H1 (cell line): ENCODE measurements at places on chromosomes 3 and 15.

DNA sequence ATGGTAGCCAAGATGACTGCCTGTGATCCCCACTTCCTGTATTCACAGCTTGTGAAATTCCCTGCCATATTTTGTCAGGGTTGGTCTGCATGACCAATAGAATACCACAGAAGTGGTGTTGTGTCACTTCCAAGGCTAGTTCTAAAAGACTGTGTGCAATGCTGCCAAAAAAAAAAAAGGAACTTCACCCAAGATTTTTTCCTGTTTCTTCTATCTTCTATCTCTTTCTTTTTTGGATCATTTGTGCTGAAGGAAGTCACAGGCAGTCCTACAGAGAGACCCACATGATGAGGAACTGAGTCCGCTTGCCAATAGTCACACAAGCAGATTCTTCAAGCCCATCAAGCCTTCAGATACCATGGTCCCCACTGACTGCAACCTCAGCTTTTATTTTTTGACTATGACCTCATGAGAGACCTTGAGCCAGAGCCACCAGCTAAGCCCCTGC lies 18.1 kb upstream of the RAF1 start:
- no peak overlapping the region for H3K4me3 ChIP-seq
- DNase-seq: no peak
- H3K4me1 ChIP-seq: no peaks in the 10 kb centered on the region

DNA sequence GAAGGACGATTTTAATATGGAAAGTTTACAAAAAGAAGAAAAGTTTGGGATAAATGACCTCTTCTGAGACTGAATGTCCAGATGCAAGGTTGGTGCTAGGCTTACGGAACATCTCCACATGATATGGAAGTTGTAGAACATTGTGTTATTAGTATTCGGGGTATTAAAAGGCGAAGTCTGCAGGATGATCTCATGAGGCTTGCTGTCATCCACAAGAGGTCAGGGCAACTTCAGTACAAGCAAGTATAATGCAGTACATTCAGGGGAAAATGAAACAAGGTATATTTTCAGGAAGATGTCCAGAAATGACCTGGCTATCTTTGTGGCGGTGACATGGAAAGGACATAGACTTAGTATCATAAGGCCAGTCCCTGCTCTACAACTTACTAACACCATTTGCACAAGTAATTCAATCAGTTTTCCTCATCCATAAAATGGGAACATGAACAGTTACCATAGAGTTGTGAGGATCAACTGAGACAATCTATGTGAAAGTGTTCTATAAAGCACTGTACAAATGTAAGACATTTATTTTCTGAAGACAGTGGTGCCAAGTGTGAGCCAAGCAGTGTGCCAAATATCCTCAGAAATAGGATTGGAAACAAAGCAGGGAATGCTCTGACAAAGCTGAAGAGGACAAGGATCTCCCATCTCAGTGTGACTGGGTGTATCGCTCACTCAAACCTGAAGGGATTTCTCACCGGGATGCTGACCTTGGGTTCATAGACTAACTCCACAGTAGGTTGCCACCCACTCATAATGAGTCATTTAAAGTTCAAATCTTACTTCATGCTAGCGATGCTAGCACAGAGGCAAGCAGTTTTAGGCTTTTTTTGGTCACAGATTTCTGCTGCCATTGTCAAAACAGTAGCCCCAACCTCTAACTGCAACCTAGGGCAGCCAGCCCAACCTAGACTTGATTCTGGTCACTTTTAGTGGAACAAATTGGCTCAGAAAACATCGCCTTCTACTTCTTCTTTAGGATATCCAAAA lies 118.3 kb downstream of the TIGIT start:
- H3K36me3 ChIP-seq: no peaks in the 10 kb centered on the region
- no peak overlapping the region for H3K4me3 ChIP-seq
- H3K4me1 ChIP-seq: peaks cover 13% of the 10 kb centered on the region
- no peak for DNase-seq
- no peak overlapping the region for H3K27ac ChIP-seq
- H3K27me3 ChIP-seq: no peaks in the 10 kb centered on the region

- no peaks in the 10 kb centered on the region for H3K4me1 ChIP-seq
- H3K27me3 ChIP-seq: no peaks in the 10 kb centered on the region
- no peak for DNase-seq
- H3K4me3 ChIP-seq: no peak overlapping the region
- H3K27ac ChIP-seq: no peak overlapping the region
Measured at GRCh38 chr3:6204891-6205290, 656.0 kb upstream of the GRM7 start.

DNA sequence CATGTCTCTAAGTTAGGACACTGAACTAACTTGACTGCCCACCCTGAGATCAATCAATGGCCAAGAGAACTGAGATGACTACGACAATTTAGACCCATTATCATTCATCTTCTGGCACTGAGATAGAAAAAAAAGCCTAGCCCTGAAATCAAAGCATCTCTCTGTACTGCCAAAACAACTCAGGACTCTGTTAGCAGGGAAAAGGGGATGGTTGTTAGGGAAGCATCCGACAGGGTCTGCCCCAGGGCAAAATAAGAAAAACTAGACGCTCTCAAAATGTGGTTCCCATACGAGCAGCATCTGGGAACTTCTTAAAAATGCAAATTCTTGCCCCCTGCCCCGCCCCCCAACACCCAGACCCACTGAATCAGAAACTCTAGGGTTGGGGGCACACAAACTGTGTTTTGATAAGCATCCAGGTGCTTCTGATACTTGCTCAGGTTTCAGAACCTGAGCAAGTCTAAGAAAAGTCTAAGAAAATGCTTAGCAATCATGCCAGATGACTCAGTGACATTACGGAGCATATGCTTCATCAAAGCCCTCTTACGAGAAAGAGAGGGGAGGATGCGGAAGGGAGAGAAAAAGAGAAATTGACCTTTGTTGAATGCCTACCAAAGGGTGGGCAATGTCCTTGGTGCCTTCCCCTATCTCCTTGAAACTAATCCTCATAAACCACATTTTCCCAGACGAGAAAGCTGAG lies 172.8 kb upstream of the HES1 start:
- 0 out of 2 replicates have a peak, but pooled peaks cover 1% of the 10 kb centered on the region for H3K4me1 ChIP-seq
- peaks cover 13% of the 10 kb centered on the region for H3K27me3 ChIP-seq
- H3K36me3 ChIP-seq: no peaks in the 10 kb centered on the region
- no peak for DNase-seq

DNA sequence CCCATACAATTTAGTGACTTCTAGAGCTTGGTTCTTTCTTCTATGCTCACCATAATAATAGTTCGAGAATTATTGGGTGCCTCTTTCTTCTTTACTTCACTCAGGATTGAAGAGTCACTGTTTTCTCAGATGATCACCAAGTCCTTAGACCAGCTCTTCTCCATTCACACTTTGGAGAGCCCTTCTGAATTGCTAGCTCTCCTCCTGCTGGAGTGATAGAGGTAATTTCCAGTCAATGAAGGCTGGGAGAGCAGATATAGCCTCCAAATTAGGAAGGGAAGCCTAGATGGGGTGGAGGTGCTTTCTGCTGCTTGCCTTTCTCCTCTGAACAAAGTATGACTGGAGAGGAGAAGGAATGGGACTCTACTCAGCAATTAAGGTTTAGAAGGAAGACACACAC lies 10.7 kb upstream of the BBX start:
- H3K4me1 ChIP-seq: no peaks in the 10 kb centered on the region
- H3K27me3 ChIP-seq: no peaks in the 10 kb centered on the region

- no peaks in the 10 kb centered on the region for H3K36me3 ChIP-seq
- no peak overlapping the region for H3K4me3 ChIP-seq
- peaks cover under 1% of the 10 kb centered on the region; the same call in 1 of the 2 replicates for H3K27me3 ChIP-seq
- H3K27ac ChIP-seq: no peak overlapping the region
- DNase-seq: no peak
- no peaks in the 10 kb centered on the region for H3K4me1 ChIP-seq
Measured at GRCh38 chr15:79299126-79299840, 11.6 kb upstream of the TMED3 start.
